ENCODE measurements at places on chromosomes 11 and 22.

GRCh38 chr11:4960877-4961276 lies 5.4 kb upstream of the OR51A2 start:
- no peak for DNase-seq

DNA sequence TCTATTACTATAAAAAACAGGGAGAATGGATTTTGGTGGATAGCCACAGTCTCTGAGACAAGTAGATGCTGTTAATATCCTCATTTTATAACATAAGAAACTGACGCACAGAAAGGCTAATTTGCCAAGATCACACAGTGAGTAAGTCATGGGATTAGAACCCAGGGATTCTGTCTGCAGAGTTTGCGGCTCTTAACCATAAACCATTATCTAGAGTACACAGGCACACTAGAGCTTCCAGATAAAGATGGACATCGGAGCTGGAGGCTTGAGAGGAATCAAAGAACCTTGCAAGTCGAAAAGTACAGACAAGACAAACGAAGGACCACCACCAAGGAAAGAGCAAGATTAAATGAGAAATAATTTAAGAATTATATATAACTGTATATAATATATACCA lies 11.3 kb downstream of the LGALS12 start:
- no peak for DNase-seq

- DNase-seq = no peak
Observed at GRCh38 chr22:19657252-19658056, 56.8 kb upstream of the SEPTIN5 start.

- no peak for DNase-seq
Observed at GRCh38 chr22:23591846-23592245, 11.8 kb upstream of the IGLL1 start.

- DNase-seq = no peak
Observed at GRCh38 chr11:120610111-120610510, 98.6 kb downstream of the GRIK4 start.

DNA sequence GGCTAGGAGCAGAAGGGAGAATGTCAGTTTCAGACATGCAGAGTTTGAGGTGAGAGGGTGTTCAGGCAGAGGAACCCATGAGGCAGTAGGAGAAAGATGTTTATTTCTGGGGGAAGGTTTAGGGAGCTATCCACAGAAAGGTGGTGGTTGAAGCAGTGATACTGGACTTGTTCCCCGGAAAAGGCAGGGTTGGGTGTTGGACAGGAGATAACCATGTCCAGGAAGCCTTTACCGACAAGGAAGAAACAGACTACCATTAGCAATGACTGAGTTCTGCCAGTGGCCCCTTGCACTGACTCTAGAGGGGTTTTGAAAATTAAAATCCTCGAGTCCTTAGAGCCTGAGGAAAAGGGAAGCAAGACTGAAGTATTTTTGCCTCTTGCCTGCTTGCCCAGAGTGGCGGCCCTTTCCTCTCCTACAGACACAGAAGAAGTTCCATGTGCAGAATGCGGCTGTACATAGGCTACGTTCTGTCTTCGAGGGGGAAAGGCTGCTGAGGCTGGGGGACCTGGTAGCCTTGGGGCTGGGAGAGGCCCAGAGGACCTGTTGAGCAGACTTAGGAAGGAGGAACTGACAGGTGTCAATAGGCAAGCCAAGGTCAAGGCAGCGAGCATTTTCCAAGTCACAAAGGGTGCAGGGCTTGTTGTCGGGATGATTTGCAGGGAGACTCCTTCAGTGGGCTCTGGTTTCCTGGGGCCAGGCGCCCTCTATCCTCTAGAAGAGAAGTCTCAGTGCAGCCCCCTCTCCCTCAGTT lies 146.7 kb downstream of the LDLRAD3 start:
- DNase-seq = no peak

DNA sequence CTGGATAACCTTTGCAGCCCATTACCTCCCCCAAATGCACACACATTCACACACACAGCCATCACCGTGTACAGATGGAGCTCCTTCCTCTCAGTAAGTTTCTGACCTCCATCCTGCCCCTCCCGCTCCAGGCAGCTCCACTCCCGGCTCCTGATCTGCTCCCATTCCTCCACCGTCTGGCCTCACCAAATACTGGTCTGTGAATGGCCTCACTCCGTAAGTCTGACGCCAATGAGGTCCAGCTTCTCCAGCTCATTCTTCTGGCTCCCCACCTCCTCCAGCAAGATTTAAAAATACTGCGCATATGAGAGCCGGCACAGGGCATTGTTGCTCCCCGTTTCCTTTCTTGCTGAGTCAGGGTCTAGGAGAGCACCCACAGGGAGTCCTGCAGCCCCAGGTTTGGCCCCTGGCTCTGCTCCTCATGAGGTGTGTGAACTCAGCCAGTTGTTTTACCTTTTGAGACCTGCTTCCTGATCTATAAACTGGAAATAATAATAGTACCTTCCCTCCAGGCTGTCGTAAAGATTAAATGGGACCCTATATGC lies 14.0 kb upstream of the TUB start:
- DNase-seq = no peak

DNA sequence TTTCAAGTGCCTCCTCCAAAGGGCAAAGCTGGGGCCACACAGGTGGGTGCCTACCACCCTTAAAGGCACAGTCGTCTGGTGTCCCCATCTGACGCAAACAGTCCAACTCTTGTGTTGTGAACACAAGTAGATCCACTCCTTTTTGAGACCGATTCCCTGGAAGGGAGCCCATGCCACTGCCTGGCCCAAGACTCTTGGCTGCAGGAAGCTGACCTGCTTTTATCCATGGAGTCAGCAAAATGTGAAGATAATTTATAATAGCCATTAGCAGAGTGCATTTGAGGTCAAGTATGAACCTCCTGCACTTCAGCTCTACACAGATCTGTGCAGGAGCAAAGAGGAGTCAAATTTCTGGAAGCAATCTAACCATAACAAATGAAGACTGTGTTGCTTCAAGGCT lies 68.5 kb downstream of the ADM start:
- no peak for DNase-seq

GRCh38 chr22:46055911-46056545 lies 79.1 kb upstream of the WNT7B start:
- DNase-seq = no peak

DNA sequence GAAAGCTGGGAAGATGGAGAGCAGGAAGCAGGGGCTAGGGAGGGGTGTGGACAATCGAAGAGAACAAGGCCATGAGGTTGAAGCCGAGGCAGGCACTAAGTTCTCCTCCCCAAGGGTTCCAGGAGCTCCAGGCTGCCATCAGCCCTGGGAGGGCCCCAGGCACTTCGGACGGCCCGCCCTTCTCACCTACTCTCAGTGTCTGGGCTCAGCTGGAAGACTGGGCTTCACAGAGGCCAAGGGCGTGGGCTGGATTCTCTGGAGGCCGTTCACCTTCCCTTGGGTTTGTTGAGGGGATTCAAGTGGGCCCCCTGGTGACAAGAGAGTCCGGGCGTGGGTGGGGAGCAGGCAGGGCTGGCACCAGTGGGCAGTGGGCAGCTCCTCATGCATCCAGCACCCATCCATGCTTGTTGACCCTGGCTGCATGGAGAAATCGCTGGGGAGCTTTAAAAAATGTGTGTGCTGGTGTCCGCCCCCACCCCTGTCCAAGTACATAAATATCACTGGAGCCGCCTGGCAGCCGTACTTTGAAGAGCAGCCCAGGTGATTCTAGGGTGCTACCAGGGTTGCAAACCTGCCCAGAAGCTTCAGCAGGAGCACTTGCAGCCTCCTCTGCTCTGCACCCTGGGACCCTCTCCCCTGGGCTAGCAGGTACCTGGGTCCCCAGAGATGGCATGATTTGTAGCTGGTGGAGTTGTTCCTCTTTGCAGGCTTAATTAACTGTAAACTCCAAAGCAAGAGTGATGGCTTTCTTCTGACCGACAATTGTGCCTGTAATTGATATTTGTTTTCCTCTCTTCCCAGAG lies 74.3 kb downstream of the RTL6 start:
- no peak for DNase-seq

GRCh38 chr22:30945653-30946052 lies 22.9 kb downstream of the MORC2 start:
- DNase-seq = no peak

DNA sequence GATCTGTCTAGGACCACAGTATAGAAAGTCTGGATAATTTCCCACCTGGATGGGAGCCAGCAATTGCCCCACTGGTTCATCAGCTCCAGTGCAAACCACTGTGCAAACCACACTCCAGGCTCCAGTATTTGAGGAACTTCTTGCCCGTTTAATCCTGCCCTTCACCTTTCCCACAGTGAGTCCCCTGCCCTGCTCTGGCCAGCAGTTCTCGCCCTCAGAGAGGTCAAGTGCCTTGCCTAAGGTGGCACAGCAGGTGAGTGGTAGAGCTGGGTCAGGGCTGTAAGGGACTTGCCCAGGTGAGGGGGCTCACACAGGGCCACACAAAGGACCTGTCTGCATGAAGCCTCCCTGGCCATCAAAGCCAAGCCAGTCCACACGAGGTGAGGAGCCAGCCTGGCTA lies 24.1 kb downstream of the MS4A10 start:
- no peak for DNase-seq

DNA sequence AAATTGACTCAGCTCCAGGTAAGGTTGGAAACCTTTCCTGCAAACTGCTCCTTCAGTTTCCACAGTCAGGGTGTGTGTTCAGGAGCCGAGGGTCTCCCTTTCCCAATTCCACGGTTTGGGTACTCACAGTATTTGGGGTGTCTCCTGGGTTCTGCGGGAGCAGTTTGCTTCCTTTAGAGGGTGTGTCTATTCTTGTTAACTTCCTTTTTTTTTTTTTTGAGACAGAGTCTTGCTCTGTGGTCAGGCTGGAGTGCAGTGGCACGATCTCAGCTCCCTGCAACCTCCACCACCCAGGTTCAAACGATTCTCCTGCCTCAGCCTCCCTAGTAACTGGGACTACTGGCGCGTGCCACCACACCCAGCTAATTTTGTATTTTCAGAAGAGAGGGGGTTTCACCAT lies 251.4 kb downstream of the LUZP2 start:
- DNase-seq = no peak

DNA sequence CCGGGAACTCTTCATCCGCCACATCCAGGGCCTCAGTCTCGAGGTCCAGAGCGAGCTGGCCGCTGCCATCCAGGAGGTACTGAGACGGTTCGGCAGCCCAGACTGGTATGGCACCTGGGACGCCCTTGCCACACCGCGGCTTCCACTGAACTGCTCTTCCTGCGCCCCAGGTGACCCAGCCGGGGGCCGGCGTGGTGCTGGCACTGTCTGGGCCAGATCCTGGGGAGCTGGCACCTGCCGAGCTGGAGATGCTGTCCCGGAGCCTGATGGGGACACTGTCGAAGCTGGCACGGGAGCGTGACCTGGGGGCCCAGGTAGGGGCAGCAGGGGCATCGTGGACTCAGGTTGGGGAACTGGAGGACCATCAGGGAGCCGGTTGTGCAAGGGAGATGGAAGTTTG lies 1.4 kb downstream of the CCDC88B start:
- no peak for DNase-seq

- DNase-seq = no peak
Observed at GRCh38 chr22:44710474-44711240, 8.7 kb downstream of the PRR5 start.

DNA sequence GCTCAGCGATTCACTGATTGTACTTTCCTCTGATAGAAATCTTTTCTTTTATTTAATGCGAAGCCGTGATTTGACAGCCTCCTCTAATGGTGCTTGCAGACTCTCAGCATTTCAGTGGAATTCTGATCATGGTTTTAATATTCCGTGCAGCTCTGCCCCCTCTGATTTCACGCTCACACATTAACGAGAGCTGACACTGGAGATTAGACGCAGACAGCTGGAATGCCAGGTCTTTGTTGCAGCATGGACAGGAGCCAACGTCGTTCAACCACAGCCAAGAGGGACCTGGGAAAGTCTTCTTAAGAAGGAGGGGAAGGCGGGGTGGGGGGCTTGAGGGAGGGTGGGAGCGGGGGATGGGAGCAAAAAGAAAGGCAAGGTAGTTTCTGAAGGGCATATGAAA lies 186.4 kb downstream of the BLID start:
- DNase-seq = peak; percentile 70

- DNase-seq = peak; percentile 73
Observed at GRCh38 chr22:24683691-24684090, 80.7 kb downstream of the GGT1 start.

DNA sequence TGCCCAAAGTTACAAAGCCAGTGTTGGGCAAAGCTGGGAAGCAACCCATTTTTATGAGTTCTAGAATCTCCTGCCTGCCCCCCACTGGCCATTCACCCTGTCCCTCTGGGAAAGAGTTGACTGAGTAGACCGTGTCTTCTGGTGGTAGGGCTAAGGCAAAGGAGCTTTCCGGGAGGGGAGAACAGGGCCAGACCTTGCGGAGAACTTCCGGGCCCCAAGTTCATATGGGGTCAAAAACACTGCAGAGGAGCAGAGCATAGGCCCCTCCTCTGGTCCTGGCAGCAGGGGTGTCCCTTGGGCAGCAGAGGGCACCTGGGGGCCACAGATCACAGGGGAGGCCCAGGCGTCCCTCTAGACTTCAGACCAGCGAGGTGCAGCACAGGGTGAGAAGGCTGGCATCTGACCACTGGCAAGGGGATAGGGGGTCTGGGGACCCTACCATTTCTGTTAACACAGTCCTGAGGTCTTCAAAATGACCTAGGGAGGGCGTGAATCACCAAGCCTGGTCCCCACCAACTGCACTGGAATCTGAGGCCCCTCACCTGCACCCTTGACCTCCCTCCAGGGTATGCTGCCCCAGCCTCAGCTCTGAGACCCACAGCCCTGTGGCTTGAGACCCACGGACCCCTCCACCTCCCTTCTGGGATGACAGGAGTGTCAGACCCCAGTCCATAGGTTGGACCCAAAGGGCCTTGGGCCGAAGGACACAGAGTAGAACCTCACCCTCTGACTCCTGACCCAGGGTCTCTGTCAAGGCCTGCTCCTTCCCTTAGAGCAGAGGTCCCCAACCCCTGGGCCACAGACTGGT lies 1.3 kb upstream of the ARAP1 start:
- DNase-seq = peak; percentile 5

DNA sequence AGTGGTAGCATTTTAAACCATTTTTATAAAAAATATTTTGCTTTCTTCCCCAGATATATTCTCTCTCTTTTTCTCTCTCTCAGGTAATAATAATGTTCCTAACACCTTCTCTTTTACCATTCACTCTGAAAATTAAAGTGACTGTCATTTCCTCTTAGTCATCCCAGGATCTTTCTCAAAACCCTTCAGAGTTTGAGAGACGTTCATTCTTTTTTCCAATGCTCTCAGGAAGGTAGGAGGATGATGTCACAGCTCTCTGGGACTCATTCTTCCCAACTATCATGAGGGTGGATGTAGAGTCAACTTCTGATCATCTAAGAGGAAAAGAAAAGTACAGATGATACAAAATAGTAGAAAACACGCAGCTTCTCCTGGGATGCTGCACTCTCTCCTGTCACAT lies 60.2 kb upstream of the CRTAM start:
- no peak for DNase-seq

GRCh38 chr11:35162745-35163144 lies 23.8 kb downstream of the CD44 start:
- no peak for DNase-seq
